ENCODE measurements at places on chromosomes 5 and 9. TPM values are rescaled to one million over a fixed set of nuclear protein-coding genes. Genes with fewer than 3 reads are reported as not detected.

Gene GABRG2
- not detected for total RNA-seq

DNA sequence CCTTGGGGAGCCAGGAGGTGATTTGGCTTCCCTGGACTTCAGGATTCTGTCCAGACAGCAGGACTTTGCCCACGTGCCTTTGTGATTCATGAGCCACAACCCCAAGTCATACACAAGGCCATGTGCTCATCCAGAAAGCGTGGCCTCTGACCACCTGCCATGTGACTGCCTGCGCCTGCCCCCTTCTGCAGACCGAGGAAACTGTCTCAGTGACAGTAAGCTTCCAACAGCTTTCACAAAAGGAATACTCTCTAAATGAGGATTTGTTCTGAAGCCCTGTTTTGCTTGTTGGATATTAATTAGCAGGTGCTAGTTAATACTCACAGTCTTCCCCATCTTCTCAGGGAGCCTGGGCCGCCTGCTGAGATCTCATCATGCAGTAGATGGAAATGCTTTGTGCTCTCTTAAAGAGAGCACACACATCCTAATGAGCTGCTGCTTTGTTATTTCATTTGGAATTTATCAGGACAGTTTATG is 36.9 kb upstream of the ANGPTL2 start:
- H3K36me3 ChIP-seq = no peaks in the 10 kb centered on the region
- H3K4me3 ChIP-seq = no peak overlapping the region
- no peaks in the 10 kb centered on the region for H3K27me3 ChIP-seq
- no peaks in the 10 kb centered on the region for H3K4me1 ChIP-seq
- DNase-seq = no peak
- no peak overlapping the region for H3K27ac ChIP-seq

DNA sequence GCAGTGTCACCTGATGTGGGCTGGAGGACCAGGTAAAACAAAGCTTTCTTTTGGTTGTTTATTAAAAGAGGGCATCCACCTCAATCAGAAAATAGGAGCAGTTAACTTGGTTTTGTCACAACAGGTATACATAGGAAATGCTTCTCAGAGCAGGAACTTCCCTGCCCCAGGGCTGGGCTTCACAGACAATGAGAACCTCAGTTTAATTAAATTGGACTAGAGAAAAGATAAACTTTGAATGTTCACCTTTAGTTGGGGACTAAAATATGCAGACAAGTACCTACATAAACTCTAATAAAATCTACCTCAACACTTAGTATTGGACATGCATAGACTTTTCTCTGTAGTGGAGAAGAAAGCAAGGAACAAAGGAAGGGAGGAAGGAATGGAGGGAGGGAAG is 392.0 kb downstream of the ENC1 start:
- DNase-seq = no peak
- H3K4me1 ChIP-seq = no peaks in the 10 kb centered on the region
- H3K27ac ChIP-seq = no peak overlapping the region
- H3K4me3 ChIP-seq = no peak overlapping the region
- H3K27me3 ChIP-seq = no peaks in the 10 kb centered on the region

Gene PHF24
- total RNA-seq = 0.88 TPM

GRCh38 chr5:133392448-133392847 is 219.9 kb downstream of the FSTL4 start:
- no peaks in the 10 kb centered on the region for H3K36me3 ChIP-seq
- H3K4me3 ChIP-seq = no peak overlapping the region
- DNase-seq = no peak
- no peaks in the 10 kb centered on the region for H3K27me3 ChIP-seq

GRCh38 chr9:32423371-32423770 is 38.9 kb downstream of the ACO1 start:
- no peaks in the 10 kb centered on the region for H3K4me1 ChIP-seq
- H3K27ac ChIP-seq = no peak overlapping the region
- DNase-seq = no peak
- peaks cover 12% of the 10 kb centered on the region for H3K36me3 ChIP-seq
